ENCODE measurements at places on chromosomes 2 and 18.

DNA sequence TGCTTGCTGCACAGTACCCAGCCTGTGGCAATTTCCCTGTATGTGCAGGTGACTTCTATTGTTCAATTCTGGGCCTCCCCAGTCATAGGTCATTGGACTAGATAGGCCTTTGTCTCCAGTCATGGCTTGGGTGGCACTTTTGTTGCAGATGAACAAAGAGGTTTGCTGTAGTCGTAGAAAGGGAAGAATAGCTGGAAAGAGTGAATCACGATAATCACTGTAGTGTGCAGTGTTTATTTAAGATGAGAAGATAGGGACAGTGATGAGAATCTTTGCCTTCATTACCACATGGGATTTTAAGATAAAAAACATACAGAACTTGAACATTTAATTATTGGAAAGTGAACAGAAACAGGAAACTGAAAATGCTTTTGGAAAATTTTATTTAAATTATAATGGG lies 156.1 kb upstream of the CYRIA start:
- no peak for DNase-seq

DNA sequence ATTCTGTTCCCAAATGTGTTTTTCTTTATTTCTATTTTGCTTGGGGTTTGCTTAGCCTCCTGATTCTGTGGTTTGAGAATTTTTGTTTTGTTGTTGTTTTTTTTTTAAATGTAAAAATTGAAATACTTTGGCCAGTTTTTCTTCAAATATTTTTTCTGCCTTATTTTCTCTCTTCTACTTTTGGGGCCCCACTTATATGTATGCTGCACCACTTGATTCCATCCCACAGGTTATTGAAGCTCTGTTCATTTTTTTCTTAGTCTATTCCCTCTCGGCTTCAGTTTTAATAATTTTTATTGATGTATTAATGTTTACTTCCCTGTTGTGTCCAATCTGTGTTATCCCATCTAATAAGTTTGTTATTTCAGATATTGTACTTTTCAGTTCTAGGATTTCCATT lies 17.7 kb upstream of the VIT start:
- DNase-seq = no peak

DNA sequence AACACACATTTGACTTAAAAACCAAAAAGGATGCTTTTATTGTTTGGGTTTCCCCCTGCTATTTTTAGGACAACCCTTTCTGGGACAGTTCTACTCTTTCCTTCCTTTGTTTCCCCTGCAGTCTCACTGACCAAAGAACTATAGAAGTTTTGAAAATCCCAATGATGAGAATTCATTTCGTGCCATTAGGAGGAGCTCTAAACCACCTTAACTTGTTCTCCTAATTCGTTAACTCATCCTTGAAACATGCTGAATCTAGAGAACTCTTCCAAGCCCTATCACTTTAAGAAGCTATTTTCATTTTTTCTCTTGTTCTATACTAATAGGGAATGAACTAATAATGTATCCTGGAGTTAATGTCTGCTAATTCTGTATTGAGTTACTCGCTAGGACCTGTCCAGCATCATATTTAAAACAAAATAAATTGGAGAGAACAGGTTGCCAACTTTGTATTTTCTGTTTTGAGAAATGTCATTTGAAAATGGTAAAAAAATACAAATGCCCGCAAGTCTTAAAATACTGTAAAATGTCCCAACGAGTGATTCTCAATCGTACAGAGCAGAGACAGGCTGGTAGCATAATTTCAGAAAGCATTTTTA lies 62.9 kb downstream of the AFTPH start:
- DNase-seq = no peak

- DNase-seq = no peak
These were observed 306.4 kb downstream of the LPIN1 start for GRCh38 chr2:12052796-12053195.

GRCh38 chr2:216696751-216697560 lies 1.6 kb upstream of the IGFBP5 start:
- no peak for DNase-seq

DNA sequence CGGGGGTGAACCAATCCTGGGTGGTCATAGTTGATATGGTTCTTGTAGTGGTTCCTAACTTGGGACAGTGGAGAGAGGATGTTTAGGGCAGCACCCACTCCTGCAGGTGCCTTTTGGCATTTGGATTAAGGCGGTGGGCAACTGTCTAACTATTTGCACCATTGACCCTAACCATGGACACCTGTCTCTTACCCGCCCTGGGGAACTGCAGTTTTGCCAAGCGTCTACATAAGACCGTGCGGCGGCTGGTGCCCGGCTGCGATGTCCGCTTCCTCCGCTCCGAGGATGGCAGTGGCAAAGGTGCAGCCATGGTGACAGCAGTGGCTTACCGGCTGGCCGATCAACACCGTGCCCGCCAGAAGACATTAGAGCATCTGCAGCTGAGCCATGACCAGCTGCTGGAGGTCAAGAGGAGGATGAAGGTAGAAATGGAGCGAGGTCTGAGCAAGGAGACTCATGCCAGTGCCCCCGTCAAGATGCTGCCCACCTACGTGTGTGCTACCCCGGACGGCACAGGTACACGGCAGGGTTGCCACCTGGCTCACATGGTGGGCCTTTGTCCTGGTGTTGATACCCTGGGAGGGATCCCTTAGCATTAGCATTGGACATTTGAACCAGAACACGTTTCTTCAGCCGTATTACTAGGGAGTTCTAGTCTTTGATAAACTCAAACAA lies 46.3 kb downstream of the HK2 start:
- DNase-seq = no peak

- DNase-seq = peak; percentile 15
These were observed 239.3 kb downstream of the FBXO15 start for GRCh38 chr18:73908323-73908722.

DNA sequence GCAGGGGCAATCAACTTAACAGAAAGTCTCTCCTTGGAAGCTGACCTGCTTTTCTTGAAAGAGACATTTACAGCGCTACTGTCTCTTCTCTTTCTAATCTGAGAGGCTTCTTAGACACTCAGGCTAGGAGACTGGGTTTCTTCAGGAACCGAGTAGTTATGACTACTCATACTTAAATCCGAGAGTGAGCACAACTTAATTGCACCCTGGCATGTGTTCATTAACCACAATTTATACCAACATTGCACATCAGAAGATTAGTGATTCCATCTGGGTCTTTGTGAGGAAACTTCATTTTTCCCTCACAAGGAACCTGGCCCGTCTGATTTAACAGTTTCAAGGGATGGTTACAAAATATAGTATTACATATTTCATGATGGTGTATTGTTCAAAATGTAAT lies 176.9 kb downstream of the UBE2E3 start:
- no peak for DNase-seq

DNA sequence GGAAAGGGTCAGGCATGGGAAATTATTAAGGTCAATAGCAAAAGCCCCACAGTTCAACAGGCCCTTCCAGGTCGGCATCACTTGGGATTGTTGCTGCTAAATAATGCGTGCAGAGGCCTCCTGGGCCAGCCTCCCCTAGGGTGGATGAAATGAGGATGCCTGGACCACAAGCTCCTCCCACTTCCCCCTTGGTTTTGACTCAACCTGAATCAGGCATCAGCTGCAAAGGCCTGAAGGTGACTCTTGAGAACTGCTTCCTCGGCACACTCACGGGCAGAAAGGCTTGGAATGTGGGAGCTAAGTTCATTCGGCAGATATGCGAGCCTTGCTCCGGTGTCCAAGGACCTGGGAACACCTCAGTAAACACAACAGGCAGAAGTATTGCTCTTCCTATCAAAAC lies 69.3 kb downstream of the MBP start:
- DNase-seq = peak; percentile 91

DNA sequence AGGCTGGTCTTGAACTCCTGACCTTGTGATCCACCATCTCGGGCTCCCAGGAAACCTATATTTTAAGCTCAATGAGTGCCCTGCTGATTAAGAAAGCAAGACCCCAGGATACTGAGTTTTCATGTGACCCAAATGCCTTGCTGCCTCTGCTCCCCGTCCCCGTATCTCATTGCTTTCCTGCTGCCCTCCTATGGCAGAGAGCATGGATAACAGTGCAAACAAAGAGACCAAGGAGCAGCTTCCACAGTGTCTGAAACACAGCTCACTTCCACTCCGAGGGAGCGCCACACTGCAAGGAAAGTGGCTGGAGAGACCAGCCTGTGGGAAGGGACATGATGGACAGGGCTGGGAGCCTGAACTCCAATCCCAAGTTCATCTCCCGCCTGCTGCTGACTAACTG lies 246.8 kb downstream of the TMEM182 start:
- no peak for DNase-seq

DNA sequence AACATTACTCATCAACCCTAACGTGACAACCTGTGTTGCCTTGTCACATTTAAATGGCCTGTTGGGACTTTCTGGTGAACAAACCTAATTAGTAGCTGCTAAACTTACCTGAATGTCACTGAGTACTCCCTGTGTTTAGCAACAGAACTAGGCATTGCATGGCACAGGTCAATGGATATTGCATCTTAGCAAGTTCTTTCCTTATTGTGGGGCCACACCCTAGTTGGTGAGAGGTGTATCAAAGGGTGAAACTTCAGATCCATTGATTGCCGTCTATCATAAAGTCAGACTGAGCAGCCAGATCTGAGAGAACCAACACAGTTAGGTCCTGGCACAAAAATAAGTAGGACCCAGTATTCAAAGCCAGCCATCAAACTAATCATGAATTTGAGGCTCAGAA lies 29.8 kb upstream of the ZNF385B start:
- no peak for DNase-seq

GRCh38 chr2:5036256-5036655 lies 655.9 kb upstream of the SOX11 start:
- DNase-seq = no peak

GRCh38 chr2:57080035-57080434 lies 896.2 kb downstream of the CCDC85A start:
- DNase-seq = no peak

DNA sequence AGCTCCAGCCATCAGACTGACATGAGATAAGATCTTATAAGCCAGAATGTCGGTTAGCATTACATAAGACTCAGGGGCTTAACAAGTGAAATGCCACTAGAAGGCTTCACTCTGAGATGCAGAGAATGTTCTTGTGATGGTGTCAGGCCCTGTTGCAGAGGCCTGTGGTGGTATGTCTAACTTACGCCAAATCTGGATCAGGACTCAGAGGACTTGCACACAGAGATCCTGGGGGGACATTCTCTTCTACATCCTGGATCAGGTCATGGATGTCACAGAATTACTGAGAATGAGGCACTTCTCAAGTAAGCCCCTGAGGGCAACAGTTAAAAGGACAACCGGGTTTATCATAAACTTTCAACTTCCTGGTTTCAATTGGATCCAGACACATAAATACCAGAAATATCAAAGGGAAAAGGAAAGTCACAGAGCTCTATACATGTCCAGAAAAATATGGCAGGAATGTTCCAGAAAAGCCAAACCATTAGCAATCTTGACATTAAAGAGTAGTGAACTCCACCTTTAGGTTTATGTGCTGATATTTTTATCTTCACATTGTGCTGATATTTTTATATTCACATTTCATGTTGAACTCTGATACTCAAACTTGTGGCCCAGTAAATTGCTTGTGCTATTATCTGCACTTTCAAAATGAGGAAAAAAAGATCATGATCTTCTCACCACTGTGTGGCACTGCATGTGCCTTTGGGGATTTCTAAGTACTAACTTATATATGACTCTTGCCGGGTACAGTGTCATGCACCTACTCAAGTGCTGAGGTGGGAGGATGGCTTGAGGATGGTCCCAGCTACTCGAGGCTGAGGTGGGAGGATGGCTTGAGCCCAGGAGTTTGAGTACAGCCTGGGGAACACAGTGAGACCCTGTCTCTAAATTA lies 137.5 kb upstream of the RNF152 start:
- no peak for DNase-seq

GRCh38 chr2:25688236-25688635 lies 14.9 kb upstream of the DTNB start:
- DNase-seq = no peak

DNA sequence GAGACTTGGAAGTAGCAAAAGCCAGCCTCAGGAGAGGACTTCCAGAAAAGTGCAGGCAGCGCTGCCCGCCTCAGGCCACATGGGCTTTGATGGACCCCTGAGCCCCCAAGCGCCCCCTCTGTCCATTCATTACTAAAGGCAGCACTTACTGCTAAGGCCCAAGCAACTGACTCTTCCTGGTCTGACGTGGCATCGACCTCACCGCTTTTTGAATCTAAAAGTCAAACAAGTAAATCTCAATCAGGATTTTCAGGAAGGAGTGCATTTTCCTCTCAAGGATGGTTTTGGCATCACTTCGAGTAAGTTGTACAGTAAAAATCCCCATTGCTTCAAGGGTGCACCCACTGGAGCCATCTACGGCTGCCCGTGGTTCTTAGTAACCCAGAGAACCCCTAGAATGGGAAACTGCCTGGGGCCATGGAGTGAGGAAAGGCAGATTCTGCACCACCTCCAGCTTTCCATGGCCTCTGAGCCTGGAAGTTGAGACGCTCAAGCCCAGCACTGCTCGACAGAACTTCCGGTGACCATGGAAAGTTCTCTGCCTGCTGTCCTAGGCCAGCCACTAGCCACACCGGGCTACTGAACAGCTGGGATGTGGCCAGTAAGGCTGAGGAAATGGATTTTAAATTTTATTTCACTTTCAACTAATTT lies 7.0 kb downstream of the HJURP start:
- no peak for DNase-seq

- DNase-seq = no peak
These were observed 103.9 kb upstream of the HS6ST1 start for GRCh38 chr2:128422571-128422970.

All from activated CD4-positive, alpha-beta T cell treated with anti-CD3 and anti-CD28 coated beads for 36 hours (primary cell).